ENCODE measurements at places on chromosomes 2 and 18. TPM values are rescaled to one million over a fixed set of nuclear protein-coding genes. Genes with fewer than 3 reads are reported as not detected.

IER3IP1 gene
- total RNA-seq, result 11.0 TPM

CHRNG gene
- not detected for total RNA-seq

PKDCC gene
- 131 TPM for total RNA-seq

AQP12A gene
- not detected for total RNA-seq

DNA sequence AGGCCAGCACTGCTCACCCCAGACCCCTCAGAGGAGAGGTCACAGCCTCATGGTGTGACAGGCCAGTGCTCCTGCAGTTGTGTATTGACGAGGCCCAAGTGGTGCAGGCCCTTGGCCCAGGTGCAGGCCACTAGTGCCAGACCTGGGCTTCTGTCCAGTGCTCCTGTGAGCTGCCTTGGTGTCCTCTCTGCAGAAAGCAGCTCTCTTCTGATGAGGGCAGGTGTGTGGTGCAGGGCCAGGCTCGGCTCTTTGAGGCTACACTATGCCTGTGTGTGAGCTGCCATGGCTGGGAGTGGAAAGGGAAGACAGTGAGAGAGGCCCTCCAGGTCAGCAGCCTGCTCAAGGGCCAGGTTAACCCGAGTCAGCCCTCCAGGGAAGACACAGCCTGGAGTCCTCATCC lies 17.1 kb downstream of the EHD3 start:
- no peak for DNase-seq
- peaks cover 9% of the 10 kb centered on the region for H3K36me3 ChIP-seq
- H3K27ac ChIP-seq, result no peak overlapping the region
- no peaks in the 10 kb centered on the region for H3K27me3 ChIP-seq
- H3K4me1 ChIP-seq, result peaks cover 22% of the 10 kb centered on the region

- peaks cover 6% of the 10 kb centered on the region for H3K36me3 ChIP-seq
- H3K4me3 ChIP-seq, result no peak overlapping the region
- H3K27me3 ChIP-seq, result peaks cover 14% of the 10 kb centered on the region
- no peak for DNase-seq
- peaks cover 24% of the 10 kb centered on the region for H3K4me1 ChIP-seq
These were observed 4.7 kb downstream of the EFEMP1 start for GRCh38 chr2:55918856-55919255.

- H3K4me3 ChIP-seq, result no peak overlapping the region
- H3K36me3 ChIP-seq, result no peaks in the 10 kb centered on the region
- H3K27me3 ChIP-seq, result peaks cover 11% of the 10 kb centered on the region
These were observed 27.8 kb downstream of the CRACDL start for GRCh38 chr2:98907966-98908905.

DNA sequence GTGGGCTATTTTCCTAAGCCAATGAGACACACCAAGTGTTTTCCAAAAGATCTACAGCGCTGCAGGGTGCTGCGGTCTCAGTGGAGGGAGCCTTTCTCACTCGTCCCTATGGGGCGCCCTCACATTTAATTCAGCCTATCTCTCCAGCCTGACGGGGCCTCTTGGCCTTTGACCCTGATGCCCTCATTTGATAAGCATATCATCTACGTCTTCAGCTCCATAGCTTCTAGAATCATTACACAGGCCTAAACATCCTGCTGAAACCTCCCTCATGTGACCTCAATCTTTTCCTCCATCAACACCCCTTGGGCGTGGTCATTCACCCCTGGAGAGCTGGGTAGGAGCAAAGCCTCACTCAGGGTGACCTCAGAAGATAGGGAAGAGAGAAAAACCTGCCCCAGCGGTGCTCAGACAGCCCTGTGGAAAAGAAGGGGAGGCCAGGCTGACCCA lies 57.4 kb downstream of the CYP26B1 start:
- no peak overlapping the region for H3K27ac ChIP-seq
- DNase-seq, result no peak
- H3K36me3 ChIP-seq, result no peaks in the 10 kb centered on the region
- H3K4me3 ChIP-seq, result no peak overlapping the region
- peaks cover 3% of the 10 kb centered on the region for H3K4me1 ChIP-seq

DNA sequence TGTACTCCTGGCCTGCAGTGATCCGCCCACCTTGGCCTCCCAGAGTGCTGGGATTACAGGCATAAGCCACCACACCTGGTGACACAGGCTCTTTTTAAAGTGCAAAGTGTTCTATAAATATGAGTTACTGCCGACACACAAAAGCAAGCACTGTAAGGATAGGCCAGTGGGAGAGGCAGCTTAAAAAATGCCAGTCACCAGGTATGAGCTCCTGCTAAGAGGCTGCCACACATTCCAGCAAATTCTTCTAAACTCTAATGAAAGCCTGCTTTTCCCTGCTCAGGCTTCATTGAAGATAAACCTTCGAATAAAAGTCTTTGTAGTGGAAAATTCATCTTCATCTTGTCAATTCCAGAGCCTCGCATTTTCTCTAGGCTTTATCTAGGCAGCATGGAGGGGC lies 203.0 kb upstream of the PID1 start:
- H3K27ac ChIP-seq, result no peak overlapping the region
- H3K36me3 ChIP-seq, result no peaks in the 10 kb centered on the region
- no peak for DNase-seq
- H3K4me3 ChIP-seq, result no peak overlapping the region

DNA sequence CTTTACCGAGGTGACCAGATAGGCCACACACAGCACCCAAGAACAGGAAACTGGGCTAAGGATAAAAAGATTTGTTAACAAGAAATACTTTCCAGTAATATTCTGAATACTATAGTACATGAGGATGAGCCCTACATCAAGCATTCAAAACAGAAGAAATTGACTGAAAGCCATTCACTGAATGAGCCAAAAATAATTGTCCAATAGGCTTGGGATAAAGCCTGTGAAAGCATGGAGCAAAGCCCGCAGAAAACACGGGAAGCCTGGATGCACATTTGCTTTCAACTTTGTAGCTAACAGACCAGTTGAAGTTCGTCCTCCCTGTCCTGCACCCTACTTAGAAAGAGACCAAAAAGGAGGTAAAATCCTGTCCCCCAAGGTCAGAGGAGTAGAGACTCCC lies 56.3 kb downstream of the DIPK1C start:
- no peaks in the 10 kb centered on the region for H3K36me3 ChIP-seq
- peaks cover 8% of the 10 kb centered on the region for H3K4me1 ChIP-seq
- no peak for DNase-seq
- H3K27ac ChIP-seq, result no peak overlapping the region
- H3K4me3 ChIP-seq, result no peak overlapping the region

- no peaks in the 10 kb centered on the region for H3K27me3 ChIP-seq
- H3K27ac ChIP-seq, result no peak overlapping the region
- peaks cover 21% of the 10 kb centered on the region for H3K4me1 ChIP-seq
- DNase-seq, result no peak
- no peaks in the 10 kb centered on the region for H3K36me3 ChIP-seq
- H3K4me3 ChIP-seq, result no peak overlapping the region
These were observed 100.2 kb downstream of the ANKRD44 start for GRCh38 chr2:197210430-197210829.

DNA sequence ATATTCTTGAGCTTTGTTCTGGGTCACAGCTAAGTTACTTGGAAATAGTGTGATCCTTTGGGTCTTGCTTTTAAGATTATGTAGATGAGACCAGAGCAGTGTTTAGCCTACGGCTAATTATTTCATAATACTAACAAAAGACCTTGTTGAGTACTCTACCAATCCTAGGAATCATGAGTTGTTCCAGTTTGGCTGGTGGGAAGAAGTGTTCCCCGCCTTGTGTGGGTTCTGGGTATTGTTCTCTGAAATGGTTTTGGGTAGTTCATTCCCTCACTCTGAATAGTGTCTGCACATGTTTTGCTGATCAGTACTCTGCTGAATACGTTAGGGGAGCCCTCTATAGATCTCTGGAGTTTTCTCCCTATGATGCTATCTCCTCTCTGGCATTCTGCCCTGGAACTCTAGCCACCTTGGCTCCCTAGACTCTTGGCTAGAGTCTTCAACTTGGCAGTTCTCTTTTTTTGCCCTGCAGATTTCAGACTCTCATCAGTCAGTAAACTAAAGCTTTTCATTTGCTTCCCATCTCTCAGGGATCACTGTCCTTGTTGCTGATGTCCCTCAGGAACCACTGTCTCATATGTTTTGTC lies 48.4 kb downstream of the NEMP2 start:
- H3K36me3 ChIP-seq, result peaks cover 19% of the 10 kb centered on the region
- no peak overlapping the region for H3K4me3 ChIP-seq
- DNase-seq, result no peak
- H3K4me1 ChIP-seq, result peaks cover 28% of the 10 kb centered on the region

DNA sequence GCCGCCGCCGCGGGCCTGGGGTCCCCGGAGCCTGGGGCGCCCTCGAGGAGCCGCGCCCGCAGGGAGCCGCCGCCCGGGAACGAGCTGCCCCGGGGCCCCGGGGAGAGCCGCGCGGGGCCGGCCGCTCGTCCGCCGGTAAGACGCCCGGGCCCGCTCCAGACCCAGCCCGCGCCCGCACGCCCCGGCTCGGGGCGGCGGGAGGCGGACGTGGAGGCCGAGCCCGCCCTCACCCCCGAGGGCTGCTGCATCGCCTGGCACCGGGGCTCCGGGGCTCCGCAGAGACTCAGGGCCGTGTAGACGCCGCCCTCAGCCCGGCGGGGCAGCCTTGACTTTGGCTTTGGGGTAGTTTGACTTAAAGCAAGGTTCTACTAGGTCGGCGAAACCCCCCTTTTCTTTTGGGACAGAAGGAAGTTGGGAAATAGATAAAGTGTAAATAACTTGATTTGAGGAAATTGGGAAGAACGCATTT lies 335 bp downstream of the ERFE start:
- peak; percentile 43 for DNase-seq
- H3K4me1 ChIP-seq, result peaks cover 4% of the 10 kb centered on the region
- no peaks in the 10 kb centered on the region for H3K36me3 ChIP-seq
- H3K27ac ChIP-seq, result no peak overlapping the region
- H3K27me3 ChIP-seq, result peaks cover 54% of the 10 kb centered on the region

DNA sequence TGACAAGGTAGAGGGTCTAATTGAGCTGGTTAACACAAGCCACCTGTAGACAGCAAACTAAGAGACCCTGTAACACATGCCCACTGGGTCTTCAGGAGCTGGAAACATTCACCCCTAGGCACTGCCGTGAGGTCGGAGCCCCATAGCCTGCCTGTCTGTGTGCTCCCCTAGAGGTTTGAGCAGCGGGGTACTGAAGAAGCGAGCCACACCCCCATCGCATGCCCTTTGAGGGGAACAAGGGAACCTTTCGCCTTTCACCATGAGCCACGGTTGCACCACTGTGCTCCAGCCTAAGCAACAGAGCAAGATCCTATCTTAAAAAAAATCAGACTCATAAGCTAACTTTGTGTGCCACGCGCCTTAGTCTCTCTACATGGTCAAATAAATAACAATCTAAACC lies 36.2 kb upstream of the RAB27B start:
- peaks cover 14% of the 10 kb centered on the region for H3K4me1 ChIP-seq
- no peak for DNase-seq
- no peak overlapping the region for H3K4me3 ChIP-seq
- H3K27me3 ChIP-seq, result peaks cover 2% of the 10 kb centered on the region
- H3K27ac ChIP-seq, result no peak overlapping the region

All from mesothelial cell of epicardium (in vitro differentiated cells).